ENCODE measurements at places on chromosomes 5 and 9.

DNA sequence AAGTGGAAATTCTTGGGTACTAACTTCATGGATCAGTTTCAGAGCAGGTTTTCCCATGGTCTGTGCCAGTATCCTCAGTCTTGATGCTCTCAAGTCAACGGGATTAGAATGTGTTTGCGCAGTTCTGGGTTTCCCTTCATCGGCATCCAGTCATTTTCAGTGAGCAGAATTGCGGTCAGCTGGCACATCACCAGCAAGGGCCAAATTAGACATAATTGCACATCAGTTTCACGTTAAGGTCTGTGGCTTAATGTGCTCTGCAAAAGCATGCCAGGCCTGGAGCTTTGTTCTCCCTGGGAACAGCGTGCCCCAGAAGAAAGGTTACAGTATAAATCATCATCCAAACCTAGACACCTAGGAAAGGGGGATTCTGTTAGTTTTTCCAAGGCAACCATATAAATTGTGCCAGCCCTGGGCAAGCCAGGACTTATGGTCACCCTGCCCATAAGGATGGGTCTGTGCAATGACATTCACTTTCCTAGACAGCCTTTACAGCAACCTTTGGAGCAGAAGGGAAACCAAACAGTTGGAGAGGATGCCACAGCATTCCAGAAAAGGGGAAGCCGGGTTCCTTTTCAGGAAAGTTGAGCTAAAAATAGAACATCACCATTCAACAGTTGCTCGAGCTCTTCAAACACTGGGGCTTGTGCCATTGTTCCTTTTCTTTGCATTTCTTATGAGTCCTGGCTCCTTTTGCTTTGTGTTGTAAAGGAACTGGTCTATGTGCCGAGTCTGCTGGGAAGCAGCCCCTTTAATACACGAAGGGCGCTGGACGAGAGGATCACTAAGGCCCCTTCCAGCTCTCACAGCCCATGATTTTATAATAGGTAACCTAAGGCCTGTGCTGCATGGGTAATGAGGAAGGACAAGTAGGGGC is 23.1 kb downstream of the IQGAP2 start:
- no peak for DNase-seq

DNA sequence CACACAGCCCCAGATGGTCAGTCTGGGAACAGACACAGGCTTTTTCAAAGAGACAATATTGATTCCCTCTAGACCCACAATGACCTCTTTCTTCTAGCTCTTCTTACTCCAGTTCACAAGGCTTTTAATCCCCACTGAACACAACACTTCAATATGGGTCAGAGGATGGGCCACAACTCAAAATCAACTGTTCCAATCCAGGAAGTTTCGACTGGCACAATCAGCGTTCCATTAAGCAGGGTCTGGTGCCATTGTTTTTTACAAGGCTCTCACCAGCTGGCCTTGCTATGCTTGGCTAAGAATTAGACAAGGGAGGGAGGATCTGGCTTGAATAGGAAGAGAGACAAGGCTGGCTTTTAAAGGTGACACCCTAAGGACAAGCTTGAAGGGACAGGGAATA is 199.4 kb upstream of the SLC24A2 start:
- DNase-seq: no peak

DNA sequence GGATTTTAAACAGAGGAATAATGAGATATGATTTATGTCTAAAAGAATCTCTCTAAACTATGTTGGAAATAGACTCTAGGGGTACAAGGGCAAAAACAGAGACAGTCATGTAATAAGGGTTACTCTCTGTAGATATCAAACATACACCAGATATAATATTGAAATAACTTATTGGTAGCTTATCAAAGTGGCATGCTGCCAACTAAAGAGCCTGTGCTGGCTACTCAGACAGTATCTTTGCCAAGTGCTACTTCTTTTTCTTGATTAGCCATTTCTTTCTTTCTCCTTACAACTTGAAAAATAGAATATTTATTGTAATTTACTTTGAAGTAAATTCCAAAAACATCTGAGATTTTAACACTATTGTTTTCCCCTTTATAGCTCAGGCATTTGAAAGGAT is 34.9 kb downstream of the ZFYVE16 start:
- DNase-seq: no peak

DNA sequence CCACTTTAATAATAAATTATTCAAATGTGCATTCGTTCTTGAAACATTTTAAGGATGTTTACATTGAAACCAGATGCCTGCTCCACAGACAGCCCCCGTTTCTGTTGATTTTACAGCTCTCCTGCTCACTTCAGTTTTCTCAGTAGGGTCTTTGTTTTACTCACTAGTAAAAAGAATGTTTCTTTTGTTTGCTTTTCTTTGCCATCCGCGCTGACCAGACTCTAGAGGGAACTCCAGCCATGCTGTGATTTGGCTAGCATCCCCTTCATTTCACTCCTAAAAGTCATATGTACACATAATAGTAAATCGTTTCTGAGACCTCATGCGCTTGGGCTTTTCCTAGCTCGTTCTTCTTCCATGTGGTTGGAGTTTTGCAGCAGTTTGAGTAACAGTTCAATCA is 28.7 kb upstream of the PALM2AKAP2 start:
- DNase-seq: no peak

DNA sequence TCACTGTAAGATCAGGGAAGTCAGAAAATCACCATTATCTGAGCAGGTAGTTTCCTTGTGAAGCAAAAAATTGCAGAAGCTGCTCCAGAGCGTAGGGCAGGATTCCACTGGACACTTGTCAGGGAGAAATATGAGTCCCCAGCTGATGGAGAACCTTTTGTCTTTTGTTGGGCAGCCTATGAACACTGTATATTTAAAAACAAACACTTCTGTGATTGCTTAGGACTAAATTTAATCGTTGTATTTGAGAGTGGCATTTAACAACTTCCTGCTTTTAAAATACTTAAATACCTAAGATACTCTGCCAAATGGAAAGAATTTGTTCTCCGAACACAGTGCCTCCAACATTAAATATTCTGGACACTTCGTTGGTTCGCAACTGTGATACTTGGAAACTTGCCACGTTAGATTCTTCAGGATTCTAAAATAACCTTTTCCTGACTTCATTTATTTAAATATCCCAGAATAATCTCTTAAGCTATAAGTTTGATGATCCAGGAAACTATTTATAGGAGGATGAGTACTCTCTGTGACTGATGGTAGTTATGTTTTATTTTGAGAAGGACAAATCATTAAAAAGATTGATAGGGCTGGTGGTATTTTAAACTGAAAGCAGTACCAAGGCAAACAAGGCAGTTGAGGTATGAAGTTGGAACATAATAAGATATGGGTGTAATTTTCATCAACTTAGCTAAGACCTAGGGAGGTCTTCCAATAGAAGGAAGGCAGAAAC is 2.7 kb upstream of the HSPA4 start:
- DNase-seq: no peak
